ENCODE measurements at places on chromosomes 2 and 18.
A peak's percentile ranks its signal among the peaks of the same experiment; 100 is the strongest.

- no peak for DNase-seq
These were observed 173.4 kb upstream of the BOD1L2 start for GRCh38 chr18:56973487-56973886.

GRCh38 chr2:202215179-202215578 is 23.2 kb downstream of the SUMO1 start:
- DNase-seq = no peak

DNA sequence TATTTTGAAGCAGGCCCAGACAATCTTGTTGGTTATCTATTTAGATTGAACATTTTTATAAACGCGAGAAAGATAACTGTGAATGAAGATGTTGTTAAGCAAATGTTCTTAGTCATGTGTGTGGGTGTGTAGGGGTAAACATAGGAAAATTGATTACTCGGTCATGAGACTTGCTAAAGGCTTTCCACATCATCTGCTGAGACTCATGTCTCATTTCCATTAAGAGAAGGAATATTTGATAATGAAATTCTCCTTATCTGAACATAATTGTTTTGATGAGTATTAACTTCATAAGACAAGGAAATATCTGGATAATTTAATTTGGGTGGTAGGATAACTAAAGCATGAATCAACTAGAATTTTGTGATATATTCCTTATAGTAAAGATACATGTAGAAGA is 19.7 kb downstream of the CCDC102B start:
- DNase-seq = no peak

DNA sequence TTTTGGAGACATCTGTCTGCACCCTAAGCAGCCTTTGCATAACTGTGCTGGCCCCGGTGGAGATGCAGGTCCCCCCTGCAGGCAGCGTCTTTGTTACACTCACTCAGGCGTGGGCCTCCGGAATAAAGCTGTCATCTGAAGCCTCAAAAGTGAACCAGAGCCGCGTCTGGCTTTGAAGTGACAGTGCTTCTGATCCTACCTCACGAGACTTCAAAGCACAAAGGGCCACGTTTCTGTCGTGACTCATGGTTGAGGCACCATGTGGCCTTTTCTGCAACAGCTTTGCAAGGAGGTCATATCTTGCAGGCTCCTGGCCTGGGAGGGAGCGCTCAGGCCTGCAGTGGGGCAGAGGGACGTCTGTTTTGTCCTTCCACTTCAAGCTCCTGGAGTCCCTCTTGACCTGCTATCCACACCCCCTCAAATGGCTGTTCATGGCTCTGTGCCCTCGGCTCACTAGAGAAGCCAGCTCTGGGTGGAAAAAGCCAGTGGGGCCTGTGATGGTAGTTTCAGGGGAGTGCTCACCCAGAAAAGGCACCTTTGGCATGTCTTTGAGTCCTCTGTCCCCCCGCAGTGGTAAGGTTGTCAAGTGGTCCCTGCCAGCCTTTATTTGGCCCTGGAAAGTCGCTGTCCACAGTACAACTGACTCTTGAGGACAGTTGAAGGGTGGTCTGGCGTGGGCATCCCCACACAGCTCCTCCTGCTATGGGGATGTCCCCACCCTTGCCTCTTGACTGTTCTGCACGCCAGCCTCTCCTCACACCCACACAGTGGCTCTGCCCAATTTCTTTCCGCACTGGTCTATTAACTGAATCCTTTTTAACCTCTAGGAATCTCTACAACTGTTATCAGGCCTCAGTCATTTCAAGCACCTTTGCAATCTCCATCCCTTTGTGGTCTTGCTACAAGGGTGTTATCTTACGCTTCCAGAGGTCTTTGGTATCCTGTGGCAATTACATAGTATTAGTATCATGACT is 19.3 kb downstream of the GPR55 start:
- peak; percentile 6 for DNase-seq

DNA sequence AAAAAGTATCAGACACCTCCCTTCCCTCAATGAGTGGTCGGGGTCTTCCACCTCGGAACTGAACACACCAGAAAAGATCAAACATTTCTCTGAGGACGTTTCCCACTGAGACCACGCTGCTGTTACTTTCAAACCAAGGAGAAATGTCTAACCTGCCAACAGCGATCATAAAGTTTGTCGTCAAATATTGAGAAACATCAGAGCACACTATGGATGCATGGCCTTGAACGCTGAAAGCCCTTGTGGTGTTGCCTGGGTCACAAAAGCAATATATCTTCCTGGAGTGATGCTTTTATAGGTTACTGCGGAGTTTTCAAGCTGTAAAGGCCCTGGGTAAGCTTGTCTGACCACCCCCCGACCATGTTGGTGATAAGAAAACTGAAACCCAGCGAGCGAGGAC is 70.2 kb upstream of the ID2 start:
- DNase-seq = no peak

DNA sequence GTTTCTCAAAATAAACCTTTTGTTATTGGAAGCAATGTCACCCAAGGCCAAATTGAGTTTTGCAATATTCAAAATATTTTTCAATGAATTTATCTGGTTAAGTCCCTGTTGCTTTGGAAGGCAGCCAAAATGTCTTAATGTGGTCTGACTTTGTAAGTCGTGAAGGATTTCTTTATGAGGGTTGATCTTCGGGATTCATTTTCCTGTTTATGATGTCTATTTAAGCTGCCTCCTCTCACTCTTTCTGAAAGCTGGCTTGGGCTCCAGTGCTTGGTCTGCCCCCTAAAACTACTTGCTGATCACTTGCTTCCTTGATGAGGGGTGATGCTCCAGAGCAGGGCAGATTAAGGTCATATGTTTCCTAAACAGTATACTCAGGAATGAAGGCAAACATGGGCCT is 141.1 kb downstream of the ANTXR1 start:
- DNase-seq = peak; percentile 22

Measured in renal cortical epithelial cell (primary cell).